HTR-8/SVneo (cell line): ENCODE measurements at places on chromosomes 2 and 18.

- DNase-seq = no peak
These were observed 24.9 kb downstream of the PECR start for GRCh38 chr2:216056739-216057138.

- DNase-seq = no peak
These were observed 21.6 kb downstream of the TSN start for GRCh38 chr2:121776885-121777698.

- no peak for DNase-seq
These were observed 27.2 kb downstream of the ASXL3 start for GRCh38 chr18:33605250-33605649.

- no peak for DNase-seq
These were observed 38.2 kb upstream of the MGAT4A start for GRCh38 chr2:98769114-98769476.

DNA sequence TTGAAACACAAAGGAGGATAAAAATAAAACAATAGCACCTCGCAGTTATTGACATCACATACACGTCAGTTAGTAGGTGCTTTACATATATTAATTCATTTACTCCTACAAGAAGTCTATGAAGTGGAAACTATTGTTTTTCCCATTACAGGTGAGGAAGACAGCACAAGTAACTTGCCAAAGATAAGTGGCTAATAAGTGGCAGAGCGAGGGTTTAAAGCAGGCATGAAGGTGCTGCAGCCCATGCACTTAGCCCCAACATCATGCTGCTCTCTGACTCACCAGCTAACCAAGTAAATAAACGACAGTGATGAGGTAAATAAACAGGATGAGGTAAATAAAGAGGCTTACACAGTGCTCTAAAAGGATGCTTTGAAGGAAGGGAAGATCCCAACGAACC lies 498.6 kb upstream of the ZEB2 start:
- DNase-seq = no peak

DNA sequence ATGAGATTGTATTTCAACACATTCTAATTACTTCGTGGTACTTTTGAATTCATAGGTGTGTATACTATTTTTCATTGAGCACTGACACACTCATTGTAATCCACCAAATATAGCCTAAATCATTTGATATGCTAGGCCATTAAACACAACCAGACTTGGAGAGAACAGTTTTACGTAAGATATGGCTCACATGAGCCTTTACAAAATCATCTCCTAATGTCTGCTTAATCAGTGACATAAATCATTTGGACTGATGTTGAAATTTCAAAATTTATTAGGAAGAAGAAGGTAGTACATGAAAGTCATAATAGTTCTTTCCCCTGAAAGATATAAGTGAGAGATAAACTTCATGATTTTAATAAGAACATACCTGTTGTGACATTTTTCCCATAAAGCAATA lies 550.2 kb upstream of the LINC00305 start:
- no peak for DNase-seq

GRCh38 chr2:188916736-188917135 lies 57.4 kb upstream of the COL3A1 start:
- no peak for DNase-seq

DNA sequence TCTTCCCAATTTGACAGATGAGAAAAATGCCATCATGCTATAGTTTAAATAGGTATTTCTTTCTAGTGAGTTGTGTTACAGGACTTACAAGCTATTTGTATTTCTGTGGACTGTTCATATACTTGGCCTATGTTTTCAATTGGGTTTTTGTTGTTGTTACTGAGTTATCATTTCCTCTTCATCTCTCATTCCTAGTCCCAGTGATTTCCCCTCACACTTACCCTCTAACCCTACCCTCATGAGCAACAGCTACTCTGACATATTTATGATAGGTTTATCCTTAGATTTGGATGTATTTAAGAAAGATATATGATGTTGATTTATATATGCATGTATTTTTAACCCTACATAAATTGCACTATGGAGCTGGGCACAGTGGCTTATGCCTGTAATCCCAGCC lies 10.9 kb upstream of the PSD4 start:
- no peak for DNase-seq

GRCh38 chr18:24497031-24497754 lies 36.8 kb downstream of the HRH4 start:
- no peak for DNase-seq

GRCh38 chr18:56984731-56985130 lies 162.2 kb upstream of the BOD1L2 start:
- DNase-seq = no peak

DNA sequence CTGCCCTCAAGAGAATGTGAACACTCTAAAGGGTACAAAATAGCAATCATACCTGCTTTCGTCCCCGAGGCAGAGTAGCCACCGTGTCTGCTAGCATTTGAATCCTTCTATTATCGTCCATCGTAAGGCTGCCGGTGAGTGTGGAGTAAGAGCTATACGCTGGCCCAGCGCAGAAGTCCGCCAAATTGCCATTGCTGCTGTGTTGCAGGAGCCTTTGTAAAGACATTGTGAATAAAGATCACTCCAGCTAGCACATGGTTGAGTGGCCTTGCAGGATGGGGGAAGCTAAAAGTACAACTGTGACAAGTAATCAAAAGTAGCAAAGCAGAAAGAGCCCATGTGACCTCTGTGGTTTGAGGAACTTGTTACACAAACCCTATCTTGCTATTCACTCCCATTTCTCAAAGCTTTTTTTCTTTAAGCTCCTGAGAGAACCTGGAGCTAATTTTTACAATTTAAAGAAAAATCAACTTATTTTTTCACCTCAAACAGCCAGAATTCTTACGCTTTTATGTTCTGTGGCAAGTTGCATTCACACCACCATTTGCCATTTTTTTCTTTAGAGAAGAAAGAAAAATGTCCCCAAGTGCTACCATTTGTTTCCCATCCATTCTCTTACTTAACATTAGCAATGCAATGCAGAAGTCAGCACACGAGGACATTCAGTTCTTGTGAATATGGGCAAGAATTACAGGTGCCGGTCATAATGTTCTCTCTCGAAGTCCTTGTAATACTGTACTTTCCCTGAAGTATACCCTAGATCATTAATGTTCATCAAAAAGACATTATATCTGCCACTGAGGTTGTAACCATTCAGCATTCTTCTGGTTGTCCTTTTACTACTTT lies at the start of gene CYTIP:
TSS of gene CYTIP (minus strand) at position 295 of the 846 bp plus-strand sequence. CDS start at position 226, 69 bp downstream.
- no peak for DNase-seq

DNA sequence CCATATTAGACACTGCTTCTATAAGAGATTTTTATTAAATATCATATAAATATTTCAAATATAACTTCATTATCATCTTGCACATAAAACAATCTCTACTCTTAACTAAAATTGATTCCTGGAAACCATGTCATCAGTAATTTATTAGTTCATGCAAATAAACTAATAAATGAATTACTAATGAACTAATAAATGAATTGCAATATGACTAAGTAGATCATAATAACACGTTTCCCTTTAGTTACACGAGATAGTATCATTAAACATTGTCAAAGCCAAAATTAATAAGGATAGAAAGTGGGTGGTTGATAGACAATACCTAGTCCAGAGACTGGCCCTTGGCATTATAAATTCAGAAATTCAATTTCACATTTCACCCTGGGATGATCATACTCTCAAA lies 26.1 kb downstream of the METTL4 start:
- DNase-seq = no peak

GRCh38 chr2:218405086-218405745 lies 5.5 kb downstream of the CTDSP1 start:
- no peak for DNase-seq

DNA sequence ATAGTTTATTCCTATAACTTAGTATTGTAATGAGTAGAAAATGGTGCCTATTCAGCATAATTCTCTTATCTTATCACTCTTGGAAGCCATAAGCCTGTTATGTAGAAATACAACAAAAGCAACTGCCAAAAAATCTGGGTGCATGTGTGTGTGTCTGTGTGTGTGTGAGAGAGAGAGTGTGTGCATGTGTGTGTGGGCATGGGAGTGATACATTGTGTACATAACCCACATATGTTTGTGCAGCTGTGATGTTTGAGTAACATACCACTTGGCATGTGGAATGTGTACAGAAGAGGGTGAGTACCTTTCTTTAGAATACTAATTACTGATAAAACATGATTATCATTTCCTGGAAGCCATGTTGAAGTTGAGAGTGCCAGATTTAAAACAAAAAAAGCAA lies 642.3 kb upstream of the SYT4 start:
- DNase-seq = no peak

DNA sequence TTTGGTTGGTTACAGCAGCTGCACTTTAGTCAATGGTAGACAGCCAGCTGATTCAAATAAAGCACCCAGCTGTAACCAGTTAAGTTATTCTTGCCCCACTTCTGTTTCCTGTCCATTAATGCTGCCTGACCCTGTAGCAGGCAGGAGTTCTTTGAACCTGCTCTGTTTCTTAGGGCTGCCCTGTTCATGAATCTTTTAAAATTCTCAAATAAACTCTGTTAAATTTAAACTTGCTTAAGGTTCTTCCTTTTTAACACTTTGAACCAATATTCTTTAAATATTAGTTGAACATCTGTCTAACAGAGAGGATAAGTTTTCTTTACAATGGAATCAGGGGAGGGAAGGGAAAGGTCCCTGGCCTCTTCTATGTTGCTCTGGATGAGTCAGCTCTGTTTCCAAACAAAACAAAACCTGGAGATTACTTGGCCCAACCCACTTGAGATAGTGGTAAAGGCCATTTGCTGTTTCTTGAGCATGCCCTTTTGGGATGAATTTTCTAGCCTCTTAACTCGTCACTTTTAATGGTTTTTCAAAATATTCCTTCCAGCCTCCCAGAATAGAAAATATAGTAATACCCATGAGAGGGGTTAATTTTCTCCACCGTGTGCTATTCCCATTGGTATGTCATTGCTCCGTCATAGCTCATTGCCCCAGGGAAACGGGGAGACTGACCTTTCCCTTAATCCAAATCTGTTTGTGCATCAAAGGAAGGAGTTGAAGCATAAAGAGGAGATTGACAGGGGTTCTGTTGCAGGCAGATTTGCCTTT lies 112.1 kb upstream of the FHL2 start:
- DNase-seq = no peak

GRCh38 chr2:30990671-30991070 lies 147.6 kb downstream of the GALNT14 start:
- DNase-seq = no peak

GRCh38 chr2:217206907-217207698 lies 347.2 kb upstream of the TNP1 start:
- no peak for DNase-seq

- peak; percentile 75 for DNase-seq
These were observed 19.6 kb downstream of the TUBB6 start for GRCh38 chr18:12327510-12328178.

DNA sequence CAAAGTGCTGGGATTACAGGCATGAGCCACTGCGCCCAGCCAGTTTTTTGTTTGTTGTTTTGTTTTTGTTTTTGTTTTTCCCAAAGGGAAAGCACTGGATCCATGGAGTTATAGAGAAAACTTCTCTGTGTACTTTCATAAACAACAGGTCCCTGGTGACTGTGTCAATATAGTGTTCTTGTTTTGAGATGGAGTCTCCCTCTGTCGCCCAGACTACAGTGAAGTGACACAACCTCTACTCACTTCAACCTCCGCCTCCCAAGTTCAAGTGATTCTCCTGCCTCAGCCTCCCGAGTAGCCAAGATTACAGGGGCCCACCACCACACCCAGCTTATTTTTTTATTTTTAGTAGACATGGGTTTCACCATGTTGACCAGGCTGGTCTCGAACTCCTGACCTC lies 16.5 kb downstream of the USP34 start:
- no peak for DNase-seq

DNA sequence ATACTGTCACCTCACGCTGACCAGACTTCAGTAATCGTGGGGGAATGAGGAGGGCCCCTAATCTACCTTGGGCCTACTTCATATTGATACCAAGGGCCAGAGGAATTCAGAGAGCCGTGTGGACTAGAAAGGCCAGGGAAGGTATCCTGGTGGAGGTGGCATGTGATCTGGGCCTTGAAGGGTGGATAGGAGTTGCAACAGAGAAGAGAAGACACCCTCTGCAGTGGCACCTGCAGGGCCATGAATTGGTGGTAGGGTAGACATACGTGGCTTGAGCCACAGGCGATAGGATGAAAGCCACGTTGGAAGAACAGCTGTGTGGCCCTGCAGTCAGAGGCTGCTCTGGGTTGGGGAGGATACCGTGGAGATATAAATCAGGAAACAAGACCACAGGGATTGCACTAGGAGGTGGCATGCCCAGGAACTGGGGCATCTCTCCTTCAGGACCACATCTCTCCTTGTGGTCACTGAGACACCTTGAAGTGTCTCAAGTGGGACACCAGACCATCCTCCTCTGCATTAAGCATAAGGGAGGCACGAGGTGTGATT lies 141.4 kb downstream of the CYP26B1 start:
- no peak for DNase-seq

- DNase-seq = no peak
These were observed 436.9 kb upstream of the SPRED2 start for GRCh38 chr2:65869296-65869695.

DNA sequence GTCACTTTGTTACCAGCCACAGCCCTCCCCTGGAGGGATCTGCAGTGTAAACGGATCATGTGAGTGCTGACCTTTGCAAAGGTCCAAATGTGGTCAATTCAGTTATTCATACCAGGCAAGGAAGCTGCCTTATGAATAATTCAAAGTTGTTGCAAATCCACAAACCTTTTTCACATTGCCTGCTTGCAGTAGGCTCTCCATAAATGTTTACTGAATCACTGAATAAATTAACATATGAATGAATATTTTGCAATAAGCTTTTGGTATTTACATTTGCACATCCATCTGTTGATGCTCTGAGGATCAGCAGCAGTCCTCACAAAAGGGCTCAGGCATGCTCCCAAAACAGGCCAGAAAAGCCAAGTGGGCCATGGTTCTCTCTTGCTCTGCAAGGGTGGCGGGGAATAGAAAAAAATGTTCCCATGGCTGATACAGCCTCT lies 156.8 kb downstream of the VAPA start:
- no peak for DNase-seq

- DNase-seq = no peak
These were observed 98.2 kb upstream of the MAPRE2 start for GRCh38 chr18:34942975-34943374.

- no peak for DNase-seq
These were observed 200.1 kb downstream of the NDUFA10 start for GRCh38 chr2:239824866-239825704.

DNA sequence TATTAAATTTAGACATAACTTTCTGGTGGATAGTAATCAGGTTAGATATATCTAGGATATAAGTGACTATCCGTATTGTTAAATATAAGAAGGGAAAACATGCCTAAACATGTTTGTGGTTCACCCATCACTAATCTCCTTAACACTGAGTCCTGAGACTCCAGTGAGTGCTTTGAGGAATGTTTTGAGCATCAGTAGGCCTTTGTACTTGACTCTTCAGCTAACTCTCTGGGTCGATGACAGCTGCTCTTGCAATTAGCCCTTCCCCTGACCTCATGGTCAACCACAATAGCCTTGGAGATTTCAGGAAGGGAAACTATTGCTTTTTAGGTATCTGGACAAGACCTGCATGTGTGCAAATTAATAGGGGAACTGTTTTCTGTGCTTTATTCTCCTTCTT lies 716.8 kb downstream of the EPHA4 start:
- DNase-seq = no peak

GRCh38 chr2:9163306-9164111 lies 43.1 kb upstream of the ASAP2 start:
- DNase-seq = no peak

- no peak for DNase-seq
These were observed 32.5 kb downstream of the SLC66A3 start for GRCh38 chr2:11187731-11188130.
